WTC11 (cell line): ENCODE measurements at places on chromosomes 13 and 19.

DNA sequence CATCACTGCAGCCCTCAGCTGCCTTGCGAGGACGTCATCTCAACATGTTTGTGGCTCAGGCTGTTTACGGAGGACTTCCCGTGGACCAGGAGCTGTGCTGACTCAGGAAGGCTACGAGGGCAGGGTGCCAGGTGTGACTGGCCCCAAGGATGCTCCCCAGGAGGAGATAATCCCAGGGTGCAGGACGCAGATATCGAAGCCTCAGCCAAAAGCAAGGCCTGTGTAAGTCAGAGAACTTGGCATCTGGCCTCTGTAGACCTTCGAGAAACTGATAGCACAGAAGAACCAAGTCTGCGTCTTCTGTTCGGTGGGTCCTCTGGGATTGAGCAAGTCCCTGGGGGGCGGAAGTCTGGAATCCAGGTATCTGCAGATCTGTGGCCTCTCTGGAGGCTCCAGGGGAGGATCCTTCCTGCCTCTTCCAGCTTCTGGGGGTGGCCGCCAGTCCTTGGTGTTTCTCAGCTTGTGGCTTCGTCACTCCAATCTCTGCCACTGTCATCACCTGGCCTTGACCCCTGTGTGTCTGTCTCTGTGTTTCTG, 2.6 kb upstream of the DOHH start:
- H3K4me3 ChIP-seq: no peak overlapping the region
- no peak overlapping the region for H3K27ac ChIP-seq
- H3K4me1 ChIP-seq: peaks cover 23% of the 10 kb centered on the region
- DNase-seq: no peak
- peaks cover under 1% of the 10 kb centered on the region for H3K36me3 ChIP-seq

DNA sequence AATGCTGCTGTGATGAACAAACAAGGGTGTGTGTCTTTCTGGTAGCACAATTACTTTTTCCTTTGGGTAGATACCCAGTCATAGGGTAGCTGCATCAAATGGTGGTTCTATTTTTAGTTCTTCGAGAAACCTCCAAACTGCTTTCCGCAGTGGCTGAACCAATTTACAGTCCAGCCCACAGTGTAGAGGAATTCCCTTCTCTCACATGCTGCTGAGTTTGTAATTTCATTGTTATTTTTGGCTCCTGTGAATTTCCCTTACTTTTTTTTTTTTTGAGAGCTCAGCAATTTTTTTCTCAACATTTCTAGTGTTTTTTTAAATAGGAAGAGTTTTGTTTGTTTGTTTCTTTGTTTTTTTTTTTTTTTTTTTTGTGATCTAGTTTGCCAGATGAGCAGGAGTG, 37.5 kb upstream of the ADGRE1 start:
- H3K36me3 ChIP-seq: peaks cover 8% of the 10 kb centered on the region
- H3K27me3 ChIP-seq: peaks cover 6% of the 10 kb centered on the region; the same call in 1 of the 2 replicates
- no peak overlapping the region for H3K27ac ChIP-seq
- H3K4me3 ChIP-seq: no peak overlapping the region
- no peak for DNase-seq
- 0 out of 2 replicates have a peak, but pooled peaks cover 2% of the 10 kb centered on the region for H3K4me1 ChIP-seq

DNA sequence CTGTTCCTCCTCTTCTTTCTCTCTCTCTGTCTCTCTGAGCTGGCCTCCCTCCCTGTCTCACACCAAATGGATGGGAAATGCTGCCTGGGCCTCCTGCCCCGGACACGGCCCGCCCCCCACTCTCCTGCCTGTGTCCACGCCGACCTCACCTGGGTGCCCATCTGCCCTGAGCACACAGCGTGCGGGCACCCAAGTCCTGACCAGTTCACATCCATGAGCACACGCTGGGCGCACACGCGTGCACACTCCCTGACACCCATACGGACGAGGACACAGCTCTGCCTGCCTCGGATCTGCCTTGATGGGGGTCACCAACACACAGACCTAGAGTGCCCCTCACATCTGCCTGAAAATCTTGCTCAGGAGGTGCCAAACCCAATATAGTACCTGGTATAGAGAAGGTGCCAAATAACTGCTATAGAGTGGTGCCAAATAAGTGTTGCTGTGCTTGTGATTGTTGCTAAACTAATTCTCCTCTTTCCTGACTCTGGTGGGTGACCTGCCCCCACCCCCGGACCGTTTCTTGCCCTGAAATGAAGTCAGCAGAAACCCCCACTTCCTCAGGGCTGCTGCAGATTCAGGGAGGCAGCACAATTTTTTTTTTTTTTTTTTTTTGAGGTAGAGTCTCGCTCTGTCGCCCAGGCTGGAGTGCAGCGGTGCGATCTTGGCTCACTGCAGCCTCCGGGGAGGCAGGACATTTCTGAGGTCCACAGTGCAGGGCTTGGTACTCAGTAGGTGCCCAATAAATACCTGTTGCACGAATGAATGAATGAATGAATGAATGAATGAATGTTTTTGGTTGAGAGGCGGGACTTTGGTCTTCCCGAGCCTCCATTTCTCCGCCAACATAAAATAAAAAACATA, 4.6 kb downstream of the NFIC start:
- peaks cover 84% of the 10 kb centered on the region for H3K27me3 ChIP-seq
- no peak for DNase-seq
- peak overlapping the region; percentile 76 for H3K4me3 ChIP-seq
- peaks cover 34% of the 10 kb centered on the region for H3K4me1 ChIP-seq

DNA sequence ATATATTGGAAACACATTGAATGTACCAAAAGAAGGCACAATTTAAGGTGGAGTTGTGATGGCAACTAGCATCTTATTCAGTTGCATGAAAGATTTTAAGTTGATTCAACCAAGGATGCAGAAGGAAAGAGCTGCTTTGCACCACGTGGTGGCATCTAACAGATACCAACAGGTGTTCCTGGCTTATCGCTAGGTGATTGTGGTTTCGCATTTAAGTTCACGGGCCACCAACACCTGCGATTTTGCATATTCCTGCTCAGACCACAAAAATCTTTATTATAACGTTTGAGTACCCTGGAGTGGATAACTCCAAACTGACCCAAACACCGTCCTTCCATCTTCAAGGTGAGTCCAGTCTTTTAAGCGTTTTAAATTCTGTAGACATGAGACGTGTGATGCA, 45.3 kb downstream of the RGCC start:
- peaks cover 17% of the 10 kb centered on the region for H3K27me3 ChIP-seq
- H3K4me3 ChIP-seq: no peak overlapping the region
